Muscle of leg (tissue), 16 donors: ENCODE measurements at places on chromosomes 6 and 20.

- peak; percentile 55 for DNase-seq
Measured at GRCh38 chr6:136365776-136366354, 76.2 kb upstream of the BCLAF1 start.

GRCh38 chr20:46712056-46712636, 2.7 kb downstream of the SLC2A10 start:
- peak; percentile 46 for DNase-seq

GRCh38 chr6:39343396-39343870, 20.9 kb upstream of the KCNK16 start:
- no peak for DNase-seq

- DNase-seq, result no peak
Measured at GRCh38 chr6:8530785-8531435, 95.6 kb upstream of the SLC35B3 start.

GRCh38 chr6:13183415-13184088, 144.8 kb downstream of the TBC1D7 start:
- DNase-seq, result no peak

GRCh38 chr6:125415913-125416312, 114.1 kb upstream of the HDDC2 start:
- no peak for DNase-seq

GRCh38 chr20:3687655-3688054, 5.8 kb upstream of the ADAM33 start:
- peak; percentile 92 for DNase-seq

GRCh38 chr6:130183271-130184222, 39.2 kb downstream of the SAMD3 start:
- no peak for DNase-seq

- peak; percentile 48 for DNase-seq
Measured at GRCh38 chr20:56328861-56329260, 29.9 kb upstream of the FAM210B start.

DNA sequence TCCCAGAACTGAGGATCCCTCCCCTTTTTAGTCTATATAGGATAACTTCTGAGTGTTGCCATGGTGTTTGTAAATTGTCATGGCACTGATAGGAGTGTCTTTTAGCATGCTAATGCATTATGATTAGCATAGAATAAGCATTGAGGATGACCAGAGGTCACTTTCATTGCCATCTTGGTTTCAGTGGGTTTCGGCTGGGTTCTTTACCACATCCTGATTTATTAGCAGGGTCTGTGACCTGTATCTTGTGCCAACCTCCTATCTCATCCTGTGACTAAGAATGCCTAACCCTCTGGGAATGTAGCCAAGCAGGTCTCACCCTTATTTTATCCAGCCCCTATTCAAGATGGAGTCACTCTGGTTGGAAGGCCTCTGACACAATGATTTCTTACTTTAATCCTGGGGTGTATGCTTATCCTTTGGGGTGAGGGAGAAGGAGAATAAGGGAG, 19.6 kb downstream of the WFDC2 start:
- no peak for DNase-seq

- DNase-seq, result peak; percentile 78
Measured at GRCh38 chr6:82017288-82017687, 230.3 kb downstream of the IBTK start.

GRCh38 chr20:58938078-58938477, 43.0 kb upstream of the NELFCD start:
- DNase-seq, result no peak

DNA sequence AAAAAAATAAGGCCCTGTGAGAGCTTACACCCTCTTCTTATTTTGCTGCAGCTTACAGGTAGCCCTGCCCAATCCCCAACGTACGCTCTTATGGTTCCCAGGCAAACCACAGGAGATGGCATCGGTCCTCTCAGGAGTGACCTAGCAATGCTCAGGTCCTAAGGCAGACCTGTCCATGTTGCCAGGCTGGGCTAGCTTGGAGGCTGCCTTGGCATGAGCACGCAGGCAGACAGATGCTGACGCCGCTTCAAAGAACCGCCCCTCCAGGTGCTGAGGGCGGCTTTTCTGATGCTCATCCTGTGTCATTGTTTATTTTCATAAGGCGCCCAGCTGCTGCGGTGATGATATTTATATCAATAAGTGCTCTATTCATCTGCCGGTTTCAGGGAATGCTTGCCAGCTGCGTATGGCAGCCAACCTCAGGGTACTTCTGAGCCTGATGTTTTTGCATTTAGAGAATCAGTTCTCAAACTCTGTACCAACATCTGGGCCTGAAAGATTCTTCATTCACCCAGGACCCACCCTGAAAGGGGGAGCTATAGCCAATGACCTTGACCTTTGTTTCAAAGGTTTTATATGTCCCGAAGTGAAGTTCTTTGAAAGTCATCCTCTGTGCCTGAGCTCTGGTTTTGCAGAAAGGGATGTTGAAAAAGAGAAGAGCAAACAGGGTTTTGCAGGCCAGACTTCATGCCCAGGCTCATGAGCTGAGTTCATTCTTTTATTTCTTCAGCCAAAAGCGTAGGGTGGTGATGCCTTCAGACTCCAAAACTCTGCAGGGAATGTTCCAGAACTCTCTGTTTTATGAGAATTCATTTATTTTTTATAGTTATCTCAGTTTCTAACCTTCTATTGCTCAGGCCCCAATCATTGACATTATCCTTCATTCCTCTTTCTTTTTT, 475.6 kb upstream of the CHD6 start:
- no peak for DNase-seq

DNA sequence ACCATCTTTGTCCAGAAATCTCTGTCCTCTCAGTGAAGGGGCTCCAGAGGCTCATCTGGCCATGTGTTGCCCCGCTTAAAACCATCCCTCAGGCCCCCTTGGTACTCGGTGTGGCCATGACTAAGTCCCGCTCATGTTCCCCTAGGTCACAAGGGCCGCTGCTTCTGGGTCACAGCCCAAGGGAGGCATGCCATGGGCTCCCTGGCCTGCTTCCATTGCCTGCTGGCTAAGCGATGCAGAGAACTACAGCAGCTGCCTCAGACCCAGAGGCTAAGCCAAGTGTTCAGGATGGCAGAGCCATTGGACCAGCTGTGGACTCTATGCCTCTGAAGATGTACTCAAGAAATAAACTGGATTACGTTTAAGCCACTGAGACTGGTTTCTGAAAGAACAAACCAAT, 95.5 kb downstream of the ZFP64 start:
- DNase-seq, result no peak
